Right ventricle myocardium inferior (tissue), 1 donor: ENCODE measurements at places on chromosomes 11 and 22. TPM values are rescaled to one million over a fixed set of nuclear protein-coding genes. Genes with fewer than 3 reads are reported as not detected.

SPTBN2 gene
- total RNA-seq: 0.95 TPM

LIF gene
- 0.27 TPM for total RNA-seq

PLAAT3 gene
- 200 TPM for total RNA-seq

MN1 gene
- total RNA-seq: 5.3 TPM

ST14 gene
- total RNA-seq: 2.1 TPM

KCTD14 gene
- 0.24 TPM for total RNA-seq

KRTAP5-1 gene
- not detected for total RNA-seq

MAPK8IP1 gene
- total RNA-seq: 5.9 TPM

KREMEN1 gene
- total RNA-seq: 48.8 TPM

BANF1 gene
- 248 TPM for total RNA-seq

PGA5 gene
- 0.95 TPM for total RNA-seq

UBQLN3 gene
- total RNA-seq: not detected

C11orf16 gene
- total RNA-seq: not detected

P2RY2 gene
- 20.0 TPM for total RNA-seq

KRTAP5-9 gene
- not detected for total RNA-seq

NXPE1 gene
- total RNA-seq: not detected

TMEM191B gene
- 1.0 TPM for total RNA-seq

PRCP gene
- total RNA-seq: 43.4 TPM

SCN4B gene
- total RNA-seq: 12.6 TPM

LARGE1 gene
- total RNA-seq: 152 TPM

PLA2G3 gene
- not detected for total RNA-seq

CAPN5 gene
- 3.7 TPM for total RNA-seq

C22orf42 gene
- not detected for total RNA-seq

POTEH gene
- not detected for total RNA-seq

MAPK8IP2 gene
- 0.57 TPM for total RNA-seq

UCP3 gene
- total RNA-seq: 13.1 TPM

C11orf42 gene
- total RNA-seq: not detected

PES1 gene
- 22.4 TPM for total RNA-seq

SLC5A4 gene
- total RNA-seq: not detected

MUC5AC gene
- total RNA-seq: not detected

EIF1AD gene
- 18.0 TPM for total RNA-seq

ADAMTS15 gene
- 45.6 TPM for total RNA-seq

FEN1 gene
- total RNA-seq: 7.0 TPM
